ENCODE measurements at places on chromosomes 11 and 22.

- no peak for DNase-seq
Observed at GRCh38 chr11:110750100-110750499, 37.9 kb upstream of the ARHGAP20 start.

DNA sequence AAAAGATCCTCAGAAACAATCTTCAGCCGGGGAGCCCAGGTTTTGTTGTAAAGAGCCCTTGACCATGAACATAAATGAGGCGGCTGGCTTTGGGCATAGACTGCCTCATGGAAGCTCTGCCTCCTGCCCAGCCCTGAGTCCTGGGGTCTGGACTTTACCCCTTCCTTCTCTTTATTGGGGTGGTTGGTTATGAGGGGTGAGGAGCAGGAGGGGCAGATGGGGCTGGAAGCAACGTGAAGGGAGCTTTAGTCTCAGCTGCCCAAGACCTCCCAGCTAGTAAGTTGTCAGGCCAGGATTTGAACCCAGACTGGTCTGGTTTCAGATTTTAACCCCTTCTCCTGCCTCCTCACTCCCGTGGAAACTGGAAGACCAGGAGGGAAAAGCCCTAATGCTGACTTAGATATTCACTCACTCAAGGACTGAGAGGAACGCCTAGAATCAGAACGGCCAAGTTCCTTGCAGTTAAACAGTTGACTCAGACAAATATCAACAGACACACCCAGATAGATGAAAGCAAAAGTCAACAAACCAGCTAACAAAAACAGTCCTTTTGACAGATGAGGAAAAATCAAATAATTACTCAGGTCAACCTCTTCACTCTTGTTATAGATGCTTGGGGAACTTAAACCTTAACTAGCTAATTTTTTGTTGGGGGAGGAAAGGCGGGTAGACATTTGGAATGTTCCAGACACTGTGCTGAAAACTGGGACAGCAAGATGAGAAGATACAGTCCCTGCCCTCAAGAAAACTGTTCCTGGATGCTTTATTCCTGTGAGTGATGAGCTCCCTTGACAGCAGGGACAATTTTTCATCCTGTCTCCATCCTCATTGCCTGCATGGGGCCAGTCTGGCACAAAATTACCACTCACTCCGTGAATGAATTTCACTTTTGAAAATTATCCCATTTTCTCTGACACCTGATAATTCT lies 20.8 kb upstream of the ARRB1 start:
- DNase-seq: no peak

- no peak for DNase-seq
Observed at GRCh38 chr11:9972989-9973388, 309.1 kb downstream of the SWAP70 start.

DNA sequence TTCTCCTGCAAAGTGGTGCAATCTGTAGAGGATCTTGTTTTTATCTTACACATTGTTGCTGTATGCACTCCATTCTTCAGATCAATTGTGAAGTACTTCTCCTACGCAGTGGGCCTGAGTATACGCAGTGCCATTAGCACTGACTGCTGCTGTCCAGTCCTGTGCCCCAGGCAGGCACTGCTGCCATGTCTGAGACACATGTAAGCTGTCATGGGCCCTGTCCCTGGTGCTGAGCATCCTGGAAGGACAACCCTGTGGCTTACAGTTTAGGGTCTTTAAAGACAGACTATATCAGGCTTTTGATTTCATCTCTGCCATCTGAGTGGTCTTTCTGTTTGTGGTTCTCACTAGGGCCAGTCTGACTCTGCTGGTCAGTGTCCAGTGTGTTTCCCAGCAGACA lies 44.8 kb upstream of the PTPN5 start:
- DNase-seq: no peak

- DNase-seq: no peak
Observed at GRCh38 chr11:44885065-44885810, 65.4 kb downstream of the TP53I11 start.

GRCh38 chr11:112504056-112504455 lies 243.4 kb upstream of the PLET1 start:
- no peak for DNase-seq

- no peak for DNase-seq
Observed at GRCh38 chr22:40620464-40621046, 16.0 kb downstream of the MRTFA start.
